Karpas-422 (cell line): ENCODE measurements at places on chromosomes 2 and 18.

GRCh38 chr2:2296400-2296799 lies 34.7 kb downstream of the MYT1L start:
- no peak for DNase-seq

DNA sequence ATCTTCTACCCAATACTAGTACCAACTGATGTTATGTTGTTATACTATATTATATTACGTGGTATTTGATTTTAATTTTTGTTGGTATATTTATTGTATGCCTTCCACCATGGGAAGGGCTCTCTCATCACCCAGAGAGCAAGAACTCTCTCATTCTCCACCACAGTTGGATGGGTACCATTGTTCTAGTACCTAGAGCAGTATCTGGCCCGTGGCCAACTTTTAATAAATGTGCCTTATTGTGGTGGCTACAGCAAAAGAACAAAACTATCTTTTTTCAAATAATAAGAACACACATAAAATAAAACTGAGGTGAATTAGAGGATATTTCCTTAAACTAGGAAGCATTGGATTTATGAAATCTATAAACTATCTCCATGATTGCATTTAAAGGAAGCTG lies 71.8 kb downstream of the PID1 start:
- DNase-seq: no peak

GRCh38 chr18:23178661-23179081 lies 43.4 kb downstream of the CABLES1 start:
- DNase-seq: no peak

GRCh38 chr18:7034924-7035323 lies 82.7 kb downstream of the LAMA1 start:
- DNase-seq: no peak

DNA sequence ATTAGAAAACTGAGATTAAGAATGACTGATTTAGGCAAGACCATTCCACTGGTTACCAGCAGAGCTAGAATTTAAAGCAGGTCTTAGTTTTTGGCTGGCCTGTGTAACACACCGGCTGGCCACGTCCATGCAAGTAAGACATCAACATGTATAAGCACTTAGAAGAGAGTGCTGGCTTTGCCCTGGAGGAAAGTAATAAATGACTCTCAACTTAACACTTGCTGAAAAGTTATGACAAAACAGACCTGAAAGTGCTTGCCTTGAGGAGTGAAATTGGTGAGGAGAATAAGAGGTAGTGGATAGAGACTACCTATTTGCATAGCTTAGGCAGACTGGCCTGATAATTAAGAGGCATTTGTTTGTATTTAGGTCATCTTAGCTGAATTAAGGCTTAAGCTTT lies 165.7 kb upstream of the KCNJ3 start:
- no peak for DNase-seq

DNA sequence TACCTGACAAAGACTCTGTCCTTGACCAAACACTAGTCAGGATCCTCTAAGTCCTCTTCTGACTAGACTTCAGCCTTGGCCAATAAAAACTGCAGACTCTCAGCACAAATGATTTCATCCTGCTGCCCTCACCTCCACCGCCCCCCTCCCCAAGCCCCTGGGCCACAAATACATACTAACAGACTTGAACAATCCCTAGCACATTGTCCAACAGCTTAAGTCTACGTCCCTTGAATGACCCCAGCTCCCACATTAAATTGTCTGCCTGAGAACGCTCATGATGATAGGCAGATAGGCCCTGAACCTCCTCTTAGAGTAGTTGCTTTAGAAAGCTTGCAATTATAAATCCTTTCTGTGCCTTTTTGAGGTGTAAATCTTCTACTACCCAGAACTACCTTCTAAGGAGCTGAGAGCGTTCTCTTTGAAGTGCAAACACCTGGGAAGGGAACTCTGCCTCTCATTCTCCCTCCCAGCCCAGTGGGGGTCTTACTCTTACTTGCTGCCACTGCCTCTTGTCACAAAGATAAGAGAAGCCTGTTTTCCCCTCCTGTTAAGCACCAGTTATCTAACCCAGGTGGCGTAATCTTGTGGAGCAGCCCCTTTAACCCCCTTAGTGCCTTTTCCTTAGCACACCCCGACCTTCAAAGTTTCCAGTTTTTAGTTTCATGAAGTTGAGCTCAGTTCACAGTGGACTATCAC lies 1225.6 kb downstream of the LRP1B start:
- no peak for DNase-seq

GRCh38 chr2:143482771-143483170 lies 353.6 kb downstream of the ARHGAP15 start:
- no peak for DNase-seq

GRCh38 chr2:161239326-161240109 lies 68.7 kb upstream of the PSMD14 start:
- DNase-seq: no peak

DNA sequence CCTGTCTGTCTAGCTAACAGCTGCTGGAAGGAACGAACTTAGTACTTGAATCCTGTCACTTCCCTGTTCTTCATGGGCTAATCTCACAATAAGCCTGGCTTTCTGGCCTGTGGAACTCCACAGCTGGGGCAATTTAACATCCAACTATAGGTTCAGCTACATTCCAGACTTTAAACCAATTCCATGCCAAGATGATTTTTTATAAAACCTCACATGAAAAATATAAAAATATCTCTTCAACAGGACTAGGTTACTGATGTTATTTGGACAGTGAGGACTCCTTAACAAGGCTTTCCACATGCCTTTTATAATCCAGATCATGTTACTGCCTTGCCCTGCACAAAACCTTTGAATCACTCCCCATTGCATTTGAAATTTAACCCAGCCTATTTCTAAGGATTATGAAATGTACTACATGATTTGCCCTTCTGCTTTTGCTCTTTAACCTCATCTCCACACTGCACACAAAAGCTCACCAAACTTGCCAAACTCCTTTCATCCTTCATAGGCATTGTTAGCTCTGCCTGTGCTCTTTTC lies 863.2 kb upstream of the CHAC2 start:
- no peak for DNase-seq

GRCh38 chr18:42548493-42548892 lies 567.0 kb downstream of the RIT2 start:
- DNase-seq: no peak

DNA sequence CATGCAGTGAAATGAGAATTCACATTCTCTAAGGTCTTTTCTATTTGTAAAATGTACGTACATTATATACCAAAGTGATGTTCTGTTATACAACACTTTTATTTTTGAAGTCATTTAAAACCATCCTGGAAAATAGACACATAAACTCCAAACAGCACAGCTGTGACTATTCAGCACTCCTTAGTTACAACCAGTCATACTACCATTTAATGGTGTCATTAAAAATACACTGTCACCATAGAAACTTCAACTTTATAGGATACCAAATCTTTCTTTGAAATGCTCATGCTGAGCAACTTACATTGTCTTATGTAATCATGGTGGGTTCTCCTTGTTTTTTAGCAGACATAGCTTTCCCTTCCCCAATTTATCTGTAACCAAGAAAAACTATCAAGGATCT lies 85.3 kb downstream of the METTL4 start:
- DNase-seq: no peak

GRCh38 chr2:96092573-96092877 lies 23.8 kb downstream of the ADRA2B start:
- DNase-seq: no peak

DNA sequence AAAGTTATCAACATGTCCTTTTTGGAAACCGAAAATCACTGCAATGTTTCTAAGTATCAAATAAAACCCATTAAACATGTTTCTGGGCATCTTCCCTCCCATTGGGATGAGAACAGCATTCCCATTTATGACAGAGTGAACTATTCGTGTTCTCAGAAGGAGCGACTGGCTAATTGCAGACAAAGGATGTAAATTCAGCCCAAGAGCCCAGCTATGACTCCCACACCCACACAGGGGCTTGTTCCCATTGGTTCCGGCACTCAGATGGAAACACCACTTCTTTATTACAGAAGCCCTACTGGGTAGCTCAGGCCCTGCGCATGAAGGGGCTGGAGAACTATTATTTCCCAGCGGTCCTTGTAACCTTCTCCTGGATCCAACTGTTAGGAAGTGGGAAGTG lies 16.6 kb upstream of the NPAS2 start:
- DNase-seq: no peak

DNA sequence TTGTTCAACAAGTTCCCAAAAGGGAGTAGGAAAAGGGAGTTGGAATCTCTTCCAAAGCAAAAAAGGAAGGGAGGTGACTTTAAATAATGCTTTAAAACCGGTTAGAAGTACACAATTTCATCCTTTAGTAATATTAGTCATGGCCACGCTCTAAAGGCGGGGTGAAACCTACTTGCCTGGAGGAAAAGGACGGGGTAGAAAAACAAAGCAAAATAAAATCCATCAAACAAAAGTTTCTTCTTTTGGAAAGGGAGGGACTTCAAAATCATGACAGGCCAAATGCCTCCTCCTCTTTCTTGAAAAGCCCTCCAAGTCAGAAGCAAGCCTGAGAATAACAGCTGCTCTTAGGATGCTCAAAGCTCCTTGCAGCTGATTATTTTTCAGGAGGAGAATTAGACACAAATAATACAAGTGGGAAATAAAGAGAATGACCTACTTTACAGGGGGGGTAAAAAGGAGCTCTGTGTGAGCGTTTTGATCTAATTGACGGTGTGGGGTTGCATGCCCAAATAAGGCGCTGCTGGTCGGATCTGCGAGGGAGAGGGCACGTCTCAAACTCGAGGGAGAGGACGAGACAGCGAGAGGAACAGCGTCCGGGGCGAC lies 1.8 kb upstream of the NPAS2 start:
- no peak for DNase-seq

DNA sequence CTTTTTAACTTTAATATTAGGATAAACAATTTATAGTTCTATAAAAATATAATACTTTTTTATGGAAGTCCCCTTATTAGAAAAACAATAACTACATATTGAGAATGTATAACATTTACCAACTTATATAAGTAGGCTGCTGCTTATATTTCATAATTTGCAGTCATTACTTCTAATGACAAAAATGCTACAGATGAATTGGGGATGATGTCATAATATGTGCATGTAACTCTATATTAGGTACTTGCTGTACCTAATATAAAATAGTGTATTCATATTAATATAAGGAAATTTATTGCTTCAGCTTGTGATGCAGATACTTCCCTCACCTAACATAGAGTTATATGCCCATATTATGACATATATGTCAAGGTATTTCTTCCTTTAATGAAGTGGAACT lies 100.7 kb downstream of the GALNT13 start:
- no peak for DNase-seq

DNA sequence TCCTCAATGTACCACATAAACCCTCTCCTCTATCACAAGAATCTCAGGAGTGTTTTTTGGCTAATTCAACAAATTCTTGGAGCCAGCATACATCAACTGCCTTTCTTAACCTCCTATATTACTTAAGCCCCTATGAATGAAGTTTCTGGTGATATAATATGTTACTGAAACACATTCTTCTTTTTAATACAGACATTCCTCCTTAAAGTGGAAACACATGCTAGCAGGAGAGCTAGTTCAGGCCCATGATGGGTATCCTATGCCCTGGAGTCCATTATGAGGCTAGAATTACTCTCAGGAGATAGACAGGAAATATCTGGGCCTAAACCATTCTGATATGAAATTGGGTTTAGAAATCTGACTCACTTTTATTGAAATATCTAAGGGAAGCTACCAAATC lies 26.6 kb upstream of the RMDN2 start:
- no peak for DNase-seq

DNA sequence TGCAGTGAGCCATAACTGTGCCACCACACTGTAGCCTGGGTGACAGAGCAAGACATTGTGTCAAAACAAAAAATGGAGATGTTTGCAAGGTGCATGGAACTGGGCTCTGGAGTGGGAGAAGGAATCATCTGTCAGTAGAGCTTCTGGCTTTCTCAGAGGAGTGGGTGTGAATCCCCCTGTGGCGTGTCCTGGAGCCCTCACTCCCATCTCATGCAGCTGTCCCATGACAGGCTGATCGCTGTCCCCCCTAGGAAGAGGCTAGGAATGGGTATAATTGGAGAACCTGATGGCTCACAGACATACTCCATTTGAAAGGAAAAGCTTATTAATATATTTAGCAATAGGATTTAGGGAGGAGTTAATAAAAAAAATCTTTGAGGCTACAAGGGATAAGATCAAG lies 125.8 kb upstream of the EPB41L3 start:
- no peak for DNase-seq

GRCh38 chr2:48750128-48750739 lies 5.3 kb downstream of the LHCGR start:
- no peak for DNase-seq

GRCh38 chr2:10661846-10662245 lies 27.9 kb downstream of the NOL10 start:
- DNase-seq: no peak

DNA sequence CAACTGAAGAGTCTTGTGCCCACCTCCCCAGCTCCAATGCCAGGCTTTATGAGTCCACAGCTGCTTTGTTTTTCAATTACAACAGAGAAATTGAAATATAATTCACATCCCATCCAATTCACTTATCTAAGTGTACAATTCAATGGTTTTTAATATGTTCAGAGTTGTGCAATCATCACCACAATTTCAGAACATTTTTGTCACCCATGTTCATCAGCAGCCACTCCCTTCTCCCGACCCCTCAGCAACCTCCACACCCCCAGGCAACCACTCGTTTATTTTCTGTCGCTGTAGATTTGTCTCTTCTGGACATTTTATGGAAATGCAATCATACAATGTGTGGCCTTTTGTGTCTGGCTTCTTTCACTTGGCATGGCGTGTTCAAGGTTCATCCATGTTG lies 23.3 kb downstream of the INHBB start:
- no peak for DNase-seq

DNA sequence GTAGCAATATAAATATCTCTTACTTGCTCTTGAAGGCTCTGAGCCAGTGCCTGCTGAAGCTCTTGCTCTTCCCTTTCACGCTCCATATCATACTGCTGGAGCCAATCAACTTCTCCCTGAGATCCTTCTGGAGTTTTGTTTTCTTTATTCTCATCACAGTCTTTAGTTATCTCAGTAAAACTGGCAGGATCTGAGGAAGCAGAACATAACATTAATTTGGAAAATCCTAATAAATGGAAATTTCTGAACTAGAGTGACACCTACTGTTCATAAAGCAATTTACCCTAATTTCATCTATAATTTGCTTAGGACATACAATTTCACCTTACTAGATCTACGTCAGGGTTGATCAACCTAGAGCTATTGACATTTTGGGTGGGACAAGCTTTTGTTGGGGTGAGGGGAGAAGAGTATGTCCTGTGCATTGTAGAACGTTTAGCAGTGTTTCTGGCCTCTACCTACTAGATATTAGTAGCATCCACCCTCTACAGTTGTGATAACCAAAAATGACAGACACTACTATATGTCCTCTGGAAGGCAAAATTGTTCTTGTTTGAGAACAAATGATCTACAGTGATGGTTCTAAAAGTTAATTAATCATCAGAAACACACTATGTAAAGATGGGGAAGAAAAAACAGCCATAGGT lies 47.2 kb downstream of the VIL1 start:
- DNase-seq: peak; percentile 63

GRCh38 chr2:181805228-181806038 lies 86.1 kb upstream of the ITPRID2 start:
- DNase-seq: no peak

- DNase-seq: no peak
Observed at GRCh38 chr2:237667893-237668292, 40.5 kb downstream of the LRRFIP1 start.

- no peak for DNase-seq
Observed at GRCh38 chr2:28357948-28358667, 34.5 kb upstream of the FOSL2 start.
